B cell (primary cell): ENCODE measurements at places on chromosomes 16 and 17.

DNA sequence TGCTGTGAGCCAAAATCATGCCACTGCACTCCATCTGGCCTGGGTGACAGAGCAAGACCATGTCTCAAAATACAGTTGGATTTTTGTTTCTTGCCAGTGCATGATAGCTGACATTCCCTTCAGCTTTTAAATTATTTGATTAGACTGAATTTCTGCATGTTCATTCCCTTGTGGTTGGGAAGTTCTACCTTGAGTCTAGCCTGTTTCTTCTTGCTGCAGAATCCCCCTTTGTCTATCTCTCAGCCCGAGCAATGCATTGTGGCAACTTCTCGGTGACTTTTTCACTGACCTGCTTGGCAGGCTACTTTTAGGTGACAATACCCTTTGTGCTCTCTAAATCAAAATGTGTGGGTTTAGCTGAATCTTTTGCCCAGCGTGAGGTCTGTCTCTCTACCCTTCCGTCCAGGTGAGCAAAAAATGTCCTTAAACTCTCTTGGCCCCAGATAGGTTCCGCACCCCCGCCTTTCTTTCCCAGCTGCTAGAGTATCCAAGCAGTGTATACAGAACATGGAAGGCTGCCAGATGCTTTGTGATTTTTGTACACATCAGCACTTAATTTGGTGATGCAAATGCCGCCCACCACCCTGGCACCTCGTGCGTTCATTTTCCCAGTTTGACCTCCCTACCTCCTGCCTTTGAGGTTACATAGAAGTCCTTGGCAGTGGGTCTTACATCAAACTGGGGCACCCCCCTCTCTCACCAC lies 130.2 kb downstream of the ABCC6 start:
- DNase-seq = no peak

GRCh38 chr17:19426631-19427030 lies 15.6 kb downstream of the RNF112 start:
- no peak for DNase-seq

DNA sequence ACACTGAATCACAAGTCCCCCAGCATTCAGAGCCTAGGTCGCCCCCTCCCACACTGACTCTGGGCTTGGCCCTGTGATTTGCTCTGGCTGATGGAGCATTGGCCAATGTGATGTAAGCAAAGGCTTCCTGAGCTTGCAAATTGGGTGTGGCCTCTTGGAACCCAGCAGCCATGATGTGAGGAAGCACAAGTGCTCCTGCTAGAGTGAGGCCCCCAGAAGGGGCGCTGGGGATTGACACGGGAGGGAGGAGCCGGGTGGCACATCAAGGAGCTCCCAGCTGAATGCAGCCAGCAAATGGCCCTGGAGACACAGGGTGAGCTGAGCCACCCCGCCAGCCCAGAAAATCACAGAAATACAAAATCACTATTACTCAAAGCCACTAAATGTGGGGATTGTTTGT lies 308.5 kb downstream of the C16orf95 start:
- DNase-seq = no peak

- DNase-seq = no peak
These were observed 180.8 kb downstream of the FTO start for GRCh38 chr16:53884748-53885147.

DNA sequence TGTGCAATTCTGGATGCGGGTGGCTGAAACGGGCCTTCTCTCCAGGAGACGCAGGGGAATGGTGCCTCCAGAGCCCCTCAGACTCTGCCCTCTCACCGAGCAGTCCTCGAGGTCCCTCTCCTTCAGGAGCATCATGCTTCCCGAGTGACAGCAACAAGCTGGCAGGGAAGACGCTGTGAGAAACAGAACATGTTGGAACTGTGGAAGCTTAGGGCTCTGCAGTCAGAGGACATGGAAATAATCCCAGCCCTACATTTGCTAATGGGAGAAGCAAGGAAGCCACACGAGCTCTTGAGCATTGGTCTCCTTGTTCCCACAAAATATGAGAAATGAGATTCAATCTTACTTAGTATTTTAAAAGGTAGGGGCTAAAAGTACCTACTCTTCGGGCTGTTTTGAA lies 115.0 kb downstream of the DYNLRB2 start:
- DNase-seq = no peak

- DNase-seq = no peak
These were observed 391.1 kb downstream of the KCNJ2 start for GRCh38 chr17:70560471-70560870.

DNA sequence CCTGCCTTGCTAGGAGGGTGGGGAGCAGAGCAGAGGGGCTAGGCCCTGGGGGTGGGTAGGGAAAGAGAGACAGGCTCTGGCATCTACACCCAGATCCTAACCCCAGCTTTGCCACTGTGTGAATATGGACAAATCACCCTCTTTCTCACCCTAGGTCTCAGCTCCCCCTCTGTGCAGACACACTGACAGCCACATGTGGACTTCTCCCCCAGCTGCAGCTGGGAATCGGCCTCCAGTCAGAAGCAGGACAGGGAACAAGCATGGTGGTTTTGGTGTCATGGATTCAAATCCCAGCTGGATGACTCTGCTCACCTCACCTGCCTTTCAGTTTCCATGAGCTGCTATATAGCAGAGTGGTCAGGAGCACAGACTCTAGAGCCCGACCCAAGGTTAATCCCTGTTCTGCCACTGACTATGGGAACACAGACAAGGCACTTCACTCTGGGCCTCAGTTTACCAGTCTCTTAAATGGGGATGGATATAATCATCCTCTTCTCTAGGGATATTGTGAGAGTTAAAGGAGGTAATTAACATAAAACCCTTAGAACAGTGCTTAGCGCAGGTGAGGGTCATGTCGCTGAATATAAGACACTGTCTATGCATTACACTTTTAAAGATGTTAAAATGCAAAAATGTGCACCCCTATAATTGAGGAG lies 26.2 kb upstream of the MAP3K14 start:
- no peak for DNase-seq

DNA sequence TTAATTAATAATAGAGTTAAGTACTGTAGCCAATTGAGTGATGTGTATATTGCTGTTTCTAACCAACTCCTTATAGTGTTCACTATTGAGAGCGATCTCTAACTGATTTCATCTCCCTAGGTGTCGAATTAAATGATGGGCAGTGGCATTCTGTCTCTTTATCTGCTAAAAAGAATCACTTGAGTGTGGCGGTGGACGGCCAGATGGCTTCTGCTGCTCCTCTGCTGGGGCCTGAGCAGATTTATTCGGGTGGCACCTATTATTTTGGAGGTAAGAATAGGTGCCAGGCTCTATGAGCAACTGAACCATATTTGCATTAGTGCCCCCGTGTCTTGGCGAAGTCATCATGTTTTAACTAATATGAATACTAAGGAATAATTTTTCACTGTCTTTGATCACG lies 184.6 kb downstream of the CNTNAP4 start:
- no peak for DNase-seq
